ENCODE measurements at places on chromosomes 3 and 15.

DNA sequence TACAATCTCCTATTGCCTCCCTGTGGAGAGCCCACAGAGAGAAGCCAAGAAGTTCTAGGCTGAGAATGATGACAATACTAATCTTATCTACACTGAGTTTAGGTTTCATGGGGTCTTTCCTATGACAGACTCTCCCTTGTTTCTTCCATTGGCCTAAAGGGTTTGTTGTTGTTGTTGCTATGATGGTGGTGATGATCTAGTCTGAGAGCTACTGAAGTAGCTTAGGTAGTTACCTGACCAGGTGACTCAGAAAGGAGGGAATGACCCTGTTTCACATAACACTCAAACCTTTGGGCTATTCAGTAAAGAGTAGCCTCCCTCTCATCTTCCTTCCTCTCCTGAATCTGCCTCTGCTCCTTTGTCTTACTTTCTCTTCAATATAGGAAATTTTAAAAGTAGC, 170.2 kb downstream of the GMNC start:
- no peak for DNase-seq

GRCh38 chr15:70142322-70143191, 44.8 kb upstream of the TLE3 start:
- peak; percentile 58 for DNase-seq

DNA sequence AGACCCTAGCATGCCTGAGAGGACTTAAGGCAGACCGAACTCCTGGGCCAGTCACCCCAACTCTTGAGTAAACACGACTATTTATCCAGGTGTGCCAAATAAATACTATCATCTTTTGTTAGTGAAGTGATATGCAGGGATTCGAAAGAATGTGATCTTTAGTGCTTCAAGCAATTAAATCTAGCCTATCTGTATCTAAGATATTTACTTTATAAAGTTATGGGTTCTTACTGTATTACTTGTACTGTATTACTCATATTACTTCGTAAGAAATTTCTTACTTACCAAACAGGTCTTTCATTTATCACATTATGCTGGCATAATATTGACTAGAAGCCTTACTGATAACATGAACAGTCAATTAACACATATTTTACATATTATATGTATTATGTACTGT, 211.6 kb upstream of the NECTIN3 start:
- DNase-seq, result no peak

- DNase-seq, result no peak
These were observed 22.7 kb upstream of the DOCK3 start for GRCh38 chr3:50651920-50652529.

DNA sequence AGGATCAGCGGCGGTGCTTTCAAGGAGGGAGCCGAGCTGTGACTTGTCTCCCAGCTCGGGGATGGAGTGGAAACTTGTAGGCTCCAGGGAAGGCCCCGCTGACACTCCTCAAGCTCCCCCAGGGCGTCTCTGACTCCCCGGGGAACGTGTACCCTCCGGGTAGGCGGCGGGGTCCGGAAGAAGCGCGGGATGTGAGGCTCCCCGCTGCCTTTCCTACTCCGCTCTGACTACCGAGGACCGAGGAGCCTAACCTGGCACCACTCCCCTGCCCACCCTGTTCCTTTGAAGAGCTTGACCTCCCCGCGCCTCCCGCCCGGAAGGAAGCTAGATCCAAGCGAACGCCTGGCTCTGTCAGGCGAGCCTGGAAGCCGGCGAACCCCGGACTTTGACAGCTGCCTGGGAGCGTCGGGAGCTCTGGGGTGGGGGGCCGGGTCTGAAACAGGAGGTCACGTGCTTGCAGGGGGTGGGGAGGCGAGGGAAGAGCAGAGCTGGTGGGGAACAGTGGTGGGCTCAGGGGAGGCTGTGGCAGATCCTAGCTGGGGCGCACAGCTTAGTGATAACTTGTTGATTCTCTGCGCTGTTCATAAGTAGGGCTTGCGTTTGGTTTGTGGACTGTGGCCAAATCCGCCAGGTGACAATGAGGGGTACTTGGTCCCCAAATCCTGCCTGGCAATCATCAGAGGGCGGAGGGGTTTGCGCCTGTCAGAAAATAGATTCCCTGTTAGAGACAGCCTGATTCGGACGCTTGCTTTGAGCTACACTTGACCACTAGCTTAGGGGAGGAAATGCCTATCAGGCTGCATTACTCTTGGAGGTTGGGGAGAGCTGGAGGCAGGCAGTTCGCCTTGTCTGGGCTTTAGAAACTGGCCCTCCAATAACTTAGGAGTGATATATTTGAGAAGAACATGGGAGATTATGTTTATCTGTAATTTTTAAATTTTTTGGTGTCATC, 1.2 kb downstream of the CLSTN2 start:
- no peak for DNase-seq

GRCh38 chr15:98774756-98775497, 126.6 kb downstream of the IGF1R start:
- DNase-seq, result no peak

Measured in activated CD4-positive, alpha-beta T cell treated with anti-CD3 and anti-CD28 coated beads, Interleukin-2, Interleukin-6, amounts not matched to agents 100 ng/mL and 50 ng/mL, durations not matched to agents 16 hours and 8 hours (primary cell).